Activated CD8-positive, alpha-beta T cell treated with anti-CD3 and anti-CD28 coated beads, Interleukin-2, amount 10 ng/mL, durations not matched to agents 7 days and 5 days (primary cell): ENCODE measurements at places on chromosomes 6 and 20. TPM values are rescaled to one million over a fixed set of nuclear protein-coding genes. Genes with fewer than 3 reads are reported as not detected.

- H3K36me3 ChIP-seq, result no peaks in the 10 kb centered on the region
- peaks cover 21% of the 10 kb centered on the region for H3K27me3 ChIP-seq
- no peak for DNase-seq
- no peaks in the 10 kb centered on the region for H3K4me1 ChIP-seq
- no peak overlapping the region for H3K4me3 ChIP-seq
- no peak overlapping the region for H3K27ac ChIP-seq
Observed at GRCh38 chr6:166286839-166287271, 21.3 kb downstream of the PRR18 start.

Gene PPP1R16B
- 63.4 TPM for total RNA-seq

- no peak for DNase-seq
- H3K27me3 ChIP-seq, result no peaks in the 10 kb centered on the region
- no peak overlapping the region for H3K4me3 ChIP-seq
- H3K27ac ChIP-seq, result no peak overlapping the region
- H3K4me1 ChIP-seq, result no peaks in the 10 kb centered on the region
Observed at GRCh38 chr20:9668381-9668780, 154.0 kb downstream of the LAMP5 start.

DNA sequence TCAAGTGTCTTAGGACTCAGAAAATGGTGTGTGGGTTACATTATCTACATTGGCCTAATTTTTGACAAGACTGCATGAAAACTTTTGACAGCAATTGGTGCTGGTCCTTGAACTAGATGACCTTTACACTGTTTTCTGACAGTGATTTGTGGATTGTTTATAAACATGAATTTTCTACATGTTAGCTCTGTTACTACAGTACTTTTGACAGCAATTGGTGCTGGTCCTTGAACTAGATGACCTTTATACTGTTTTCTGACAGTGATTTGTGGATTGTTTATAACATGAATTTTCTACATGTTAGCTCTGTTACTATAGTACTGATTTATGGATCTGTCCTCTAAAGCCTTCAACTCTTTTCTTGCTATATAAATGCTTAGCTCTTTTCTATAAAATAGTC, 16.7 kb downstream of the KCTD20 start:
- peaks cover 35% of the 10 kb centered on the region for H3K36me3 ChIP-seq
- no peaks in the 10 kb centered on the region for H3K27me3 ChIP-seq
- no peak for DNase-seq
- peaks cover 3% of the 10 kb centered on the region for H3K4me1 ChIP-seq

Gene SUMO4
- 10.1 TPM for total RNA-seq

- no peak for DNase-seq
- no peaks in the 10 kb centered on the region for H3K4me1 ChIP-seq
- no peaks in the 10 kb centered on the region for H3K36me3 ChIP-seq
- no peaks in the 10 kb centered on the region for H3K27me3 ChIP-seq
- H3K27ac ChIP-seq, result no peak overlapping the region
- H3K4me3 ChIP-seq, result no peak overlapping the region
Observed at GRCh38 chr6:128438393-128438792, 82.0 kb downstream of the PTPRK start.

- no peak overlapping the region for H3K27ac ChIP-seq
- no peak for DNase-seq
- no peaks in the 10 kb centered on the region for H3K4me1 ChIP-seq
- H3K27me3 ChIP-seq, result peaks cover 3% of the 10 kb centered on the region
Observed at GRCh38 chr20:1061484-1062221, 56.7 kb upstream of the PSMF1 start.

Gene RIPOR3
- total RNA-seq, result not detected

GRCh38 chr20:4120921-4121321, 105.6 kb upstream of the RNF24 start:
- peaks cover 28% of the 10 kb centered on the region for H3K27me3 ChIP-seq
- no peaks in the 10 kb centered on the region for H3K36me3 ChIP-seq
- DNase-seq, result no peak
- H3K4me1 ChIP-seq, result peaks cover 8% of the 10 kb centered on the region
- H3K4me3 ChIP-seq, result no peak overlapping the region

DNA sequence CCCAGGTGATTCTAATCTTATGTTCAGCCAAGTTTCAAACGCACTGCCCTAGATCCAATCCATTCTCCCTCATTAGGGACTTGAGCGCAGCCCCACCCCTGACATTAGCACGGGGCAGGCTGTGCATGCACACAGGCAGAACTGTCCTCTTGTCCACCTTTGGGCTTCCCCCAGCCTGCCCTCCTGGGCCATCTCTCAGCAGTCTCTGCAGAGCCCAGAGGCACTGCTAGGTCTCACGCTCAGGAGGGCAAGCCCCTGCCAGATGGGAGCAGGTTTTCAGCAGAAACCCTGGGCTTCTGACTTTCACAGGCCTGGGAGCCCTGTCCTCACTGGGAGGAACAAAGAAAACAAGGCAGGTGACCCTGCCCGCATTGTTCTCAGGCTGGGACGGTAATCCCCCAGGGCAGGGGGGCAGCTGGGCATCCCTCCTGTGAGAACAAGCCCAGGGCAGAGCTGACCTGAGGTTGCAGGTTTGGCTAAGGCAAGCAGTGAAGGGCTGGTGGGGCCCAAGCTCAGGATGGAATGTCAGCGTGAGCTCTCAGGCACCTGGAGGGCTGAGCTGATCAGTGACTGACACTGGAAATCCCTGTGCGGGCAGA, 24.5 kb downstream of the KCNK5 start:
- H3K27me3 ChIP-seq, result no peaks in the 10 kb centered on the region
- H3K4me3 ChIP-seq, result no peak overlapping the region
- peak overlapping the region; percentile 61 for H3K27ac ChIP-seq
- DNase-seq, result no peak

Gene RAET1L
- not detected for total RNA-seq

DNA sequence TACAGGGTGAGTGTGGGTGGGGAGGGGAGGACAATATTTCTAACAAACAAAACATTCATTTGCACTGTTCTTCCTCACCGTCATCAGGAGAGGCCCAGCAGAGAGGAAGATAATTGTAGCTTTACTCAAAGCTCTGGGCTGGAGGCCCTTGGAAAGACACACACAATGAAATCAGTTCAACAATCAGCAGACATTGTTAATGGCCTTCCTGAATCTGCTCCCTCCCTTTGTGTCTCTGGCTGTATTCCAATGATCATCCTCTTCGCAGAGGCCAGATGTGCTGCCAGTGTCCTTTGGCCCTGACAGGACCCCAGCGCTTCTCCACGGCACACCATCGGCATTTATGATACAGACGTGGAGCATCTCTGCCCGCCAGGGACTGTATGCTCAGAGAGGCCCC, 44.6 kb upstream of the LRFN2 start:
- no peak for DNase-seq
- H3K27me3 ChIP-seq, result peaks cover 7% of the 10 kb centered on the region
- H3K4me3 ChIP-seq, result no peak overlapping the region
- H3K36me3 ChIP-seq, result no peaks in the 10 kb centered on the region
- H3K27ac ChIP-seq, result no peak overlapping the region
- no peaks in the 10 kb centered on the region for H3K4me1 ChIP-seq

DNA sequence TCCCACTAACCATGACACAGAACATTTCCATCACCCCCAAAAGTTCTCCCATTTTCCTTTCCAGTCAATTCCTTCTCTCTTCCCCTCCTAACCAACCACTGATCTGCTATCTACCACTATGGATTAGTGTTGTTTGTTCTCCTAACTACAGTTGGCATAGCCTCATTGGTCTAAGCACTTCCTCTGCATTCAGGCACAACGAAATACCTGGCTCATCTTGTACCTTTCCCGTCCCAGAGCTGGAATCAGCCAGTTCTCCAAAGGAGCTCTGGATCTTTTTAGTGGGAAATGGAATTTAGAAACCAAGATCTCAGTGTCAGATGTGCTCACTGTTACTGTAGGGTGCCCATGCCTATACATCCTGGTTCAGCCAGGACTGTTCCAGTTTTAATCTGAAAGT, 4.0 kb upstream of the WTAP start:
- no peak for DNase-seq
- no peak overlapping the region for H3K27ac ChIP-seq
- H3K36me3 ChIP-seq, result peaks cover 30% of the 10 kb centered on the region
- H3K4me3 ChIP-seq, result no peak overlapping the region
- no peaks in the 10 kb centered on the region for H3K27me3 ChIP-seq
- H3K4me1 ChIP-seq, result peaks cover 23% of the 10 kb centered on the region

DNA sequence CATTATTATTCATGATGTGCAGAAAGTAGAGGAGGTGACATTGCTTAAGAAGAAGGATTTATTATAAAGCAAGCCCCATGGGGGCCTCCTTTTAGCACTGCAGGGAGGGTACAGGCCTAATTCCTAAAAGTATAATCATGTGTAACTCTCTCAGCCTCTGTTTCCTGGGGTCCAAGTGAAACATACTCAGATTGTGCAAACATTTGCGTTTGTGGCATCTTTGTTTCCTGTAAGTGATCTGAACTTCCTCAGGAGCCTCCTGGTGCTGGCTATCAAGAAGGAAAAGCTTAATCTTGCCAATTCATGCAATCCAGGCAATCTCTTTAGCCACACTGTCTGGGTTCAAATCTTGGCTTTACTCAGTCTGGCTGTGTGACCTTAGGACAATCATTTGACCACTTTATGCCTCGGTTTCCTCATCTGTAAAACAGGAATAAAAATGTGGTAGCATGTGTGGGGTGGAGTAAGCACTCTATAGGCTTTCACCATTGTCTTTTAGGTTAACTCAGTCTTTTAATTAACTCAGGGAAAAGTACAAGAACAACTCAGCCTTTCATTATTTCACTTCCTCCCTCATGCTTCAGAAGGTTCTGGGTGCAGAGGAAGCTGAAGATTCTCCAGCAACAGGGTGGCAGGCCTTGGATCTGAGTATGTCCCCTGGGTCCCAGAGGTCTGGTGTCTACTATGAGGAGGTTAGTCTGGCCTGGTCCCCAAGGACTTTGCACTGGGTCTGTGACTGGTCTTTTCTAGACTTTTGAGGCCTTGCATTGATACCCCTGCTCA, 831 bp upstream of the SIRPB2 start:
- H3K27me3 ChIP-seq, result peaks cover 53% of the 10 kb centered on the region
- H3K4me3 ChIP-seq, result no peak overlapping the region
- H3K36me3 ChIP-seq, result no peaks in the 10 kb centered on the region
- peaks cover 27% of the 10 kb centered on the region for H3K4me1 ChIP-seq

DNA sequence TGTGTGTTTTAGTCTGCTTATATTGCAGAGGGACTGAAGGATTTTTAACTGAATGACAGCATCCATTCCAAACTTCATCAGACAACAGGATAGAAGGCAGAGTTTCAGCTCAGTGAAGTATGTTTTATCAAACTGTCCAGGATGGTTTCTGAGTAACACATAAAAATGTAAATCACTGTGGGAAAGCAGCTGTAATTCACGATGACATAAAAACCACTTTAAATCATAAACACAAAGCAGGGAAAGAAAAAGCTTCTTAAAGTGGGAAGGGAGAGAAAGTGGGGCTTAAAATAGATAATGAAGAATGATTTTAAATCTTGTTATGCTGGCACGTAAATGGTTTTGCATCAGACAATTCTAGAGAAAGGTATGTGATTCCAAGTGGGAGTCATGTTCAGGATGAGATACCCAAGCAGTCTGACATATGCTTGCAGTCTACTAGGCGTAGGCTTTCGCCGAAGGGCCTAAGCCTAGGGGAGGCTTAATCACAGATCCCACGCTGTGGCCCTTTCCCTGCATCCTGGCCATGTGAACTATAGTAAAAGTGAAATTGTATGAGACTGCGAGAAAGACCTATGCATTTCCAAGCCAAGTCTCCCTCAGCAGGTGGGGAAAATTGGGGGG, 610.6 kb downstream of the PRKN start:
- H3K27ac ChIP-seq, result no peak overlapping the region
- no peak overlapping the region for H3K4me3 ChIP-seq
- no peaks in the 10 kb centered on the region for H3K36me3 ChIP-seq

DNA sequence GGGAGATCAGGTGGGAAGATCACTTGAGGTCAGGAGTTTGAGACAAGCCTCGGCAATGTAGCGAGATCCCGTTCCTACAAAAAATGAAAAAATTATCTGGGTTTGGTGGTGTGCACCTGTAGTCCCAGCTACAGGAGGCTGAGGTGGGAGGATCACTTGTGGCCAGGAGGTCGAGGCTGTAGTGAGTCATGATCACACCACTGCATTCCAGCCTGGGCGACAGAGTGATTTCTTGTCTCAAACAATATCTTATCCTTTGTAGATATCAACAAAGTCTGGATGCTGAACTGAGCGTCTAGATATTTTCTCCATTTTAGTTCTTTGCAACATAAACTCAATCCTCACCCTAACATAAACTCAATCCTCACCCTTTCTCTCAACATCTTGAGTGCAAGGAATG, 197.6 kb downstream of the DTNBP1 start:
- no peak for DNase-seq
- no peak overlapping the region for H3K4me3 ChIP-seq
- H3K36me3 ChIP-seq, result peaks cover 24% of the 10 kb centered on the region
- H3K27ac ChIP-seq, result no peak overlapping the region
- H3K4me1 ChIP-seq, result peaks cover 29% of the 10 kb centered on the region
- no peaks in the 10 kb centered on the region for H3K27me3 ChIP-seq

GRCh38 chr6:170135461-170135820, 155.4 kb downstream of the DLL1 start:
- DNase-seq, result no peak
- no peaks in the 10 kb centered on the region for H3K27me3 ChIP-seq
- H3K4me3 ChIP-seq, result no peak overlapping the region

Gene MEP1A
- total RNA-seq, result not detected

Gene VIP
- total RNA-seq, result not detected

DNA sequence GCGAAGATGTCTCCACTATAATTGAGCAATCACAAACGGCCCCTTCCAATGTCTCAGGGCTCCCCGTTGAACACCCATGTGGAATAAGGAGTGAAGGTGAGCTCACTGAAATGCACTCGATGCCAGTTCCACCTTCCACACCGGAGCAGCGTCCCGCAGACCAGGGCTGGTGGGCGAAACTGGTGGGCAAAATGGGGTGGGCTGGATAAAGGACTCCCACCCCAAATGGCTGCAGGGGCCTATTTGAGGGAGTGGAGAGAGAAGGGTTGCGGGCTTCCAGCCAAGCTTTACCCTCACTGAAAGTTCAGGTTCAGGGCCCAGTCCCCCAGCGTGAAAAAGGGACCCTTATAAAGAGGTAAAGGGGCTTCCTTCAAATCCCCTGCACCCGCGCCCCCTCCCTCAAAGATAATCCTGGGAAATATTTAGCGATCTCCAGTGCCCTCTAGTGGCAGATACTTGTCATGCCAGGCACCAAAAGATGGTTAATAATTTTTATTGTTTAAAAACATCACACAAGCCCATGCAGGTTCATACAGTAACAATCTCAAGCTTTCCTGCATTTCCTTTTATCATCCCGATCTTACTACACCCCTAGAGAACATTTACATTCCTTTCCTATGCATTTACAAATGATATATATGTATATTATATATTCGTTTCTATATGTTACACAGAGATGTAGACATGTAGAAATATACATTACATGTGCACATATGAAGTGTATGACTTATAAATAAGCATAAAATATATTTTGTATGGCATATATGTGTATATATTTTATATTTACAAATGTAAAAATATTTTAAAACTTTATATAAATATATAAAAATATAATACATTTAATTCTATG, 58.2 kb upstream of the NKX2-2 start:
- peaks cover 6% of the 10 kb centered on the region for H3K4me1 ChIP-seq
- peak; percentile 27 for DNase-seq
- H3K27me3 ChIP-seq, result peaks cover 14% of the 10 kb centered on the region
- no peak overlapping the region for H3K4me3 ChIP-seq
